ENCODE measurements at places on chromosomes 2 and 18.
A peak's percentile ranks its signal among the peaks of the same experiment; 100 is the strongest.

DNA sequence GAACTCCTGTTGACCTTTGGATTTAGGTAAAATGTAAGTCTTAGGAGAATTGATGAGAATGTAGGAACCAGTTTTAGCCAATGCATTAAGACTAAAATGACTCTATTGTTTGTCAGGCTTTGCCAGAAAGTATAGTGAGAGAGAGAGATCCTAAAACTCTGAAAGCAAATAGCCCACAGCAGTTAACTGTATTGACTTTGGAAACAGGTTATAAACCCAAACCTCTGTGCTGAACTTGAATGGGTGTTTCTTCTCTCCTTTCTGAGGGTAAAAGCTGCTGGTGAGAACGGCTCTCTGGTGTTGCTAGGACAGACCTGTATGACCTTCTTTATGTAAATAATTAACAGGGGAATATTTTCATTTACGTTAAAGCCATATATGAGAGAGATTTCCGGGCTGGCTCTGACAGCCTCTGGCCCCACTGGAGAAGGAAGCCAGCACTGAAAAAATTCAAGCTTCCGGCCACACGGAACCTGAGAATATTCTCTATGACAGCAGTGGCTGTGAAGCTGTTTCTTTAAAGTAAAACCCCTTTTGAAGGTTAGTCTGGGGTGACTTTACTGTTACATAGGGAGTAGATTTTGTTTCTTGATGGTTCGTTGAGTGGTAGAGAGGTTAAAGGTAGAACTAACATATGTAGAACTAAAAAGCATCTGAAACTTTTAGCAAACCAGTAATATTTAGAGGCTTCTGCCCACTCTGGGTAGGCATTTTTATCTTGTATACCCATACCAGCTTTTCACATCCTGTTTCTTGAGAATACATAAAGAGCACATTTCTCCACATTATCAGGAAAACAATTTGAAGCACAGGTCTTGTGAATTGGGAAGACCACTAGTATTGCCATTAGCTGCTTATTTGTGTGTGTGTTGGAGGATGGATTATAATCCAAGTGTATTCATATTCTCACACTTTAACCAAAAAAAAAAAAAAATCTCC lies 123.8 kb downstream of the SPTBN1 start:
- DNase-seq, result peak; percentile 38

DNA sequence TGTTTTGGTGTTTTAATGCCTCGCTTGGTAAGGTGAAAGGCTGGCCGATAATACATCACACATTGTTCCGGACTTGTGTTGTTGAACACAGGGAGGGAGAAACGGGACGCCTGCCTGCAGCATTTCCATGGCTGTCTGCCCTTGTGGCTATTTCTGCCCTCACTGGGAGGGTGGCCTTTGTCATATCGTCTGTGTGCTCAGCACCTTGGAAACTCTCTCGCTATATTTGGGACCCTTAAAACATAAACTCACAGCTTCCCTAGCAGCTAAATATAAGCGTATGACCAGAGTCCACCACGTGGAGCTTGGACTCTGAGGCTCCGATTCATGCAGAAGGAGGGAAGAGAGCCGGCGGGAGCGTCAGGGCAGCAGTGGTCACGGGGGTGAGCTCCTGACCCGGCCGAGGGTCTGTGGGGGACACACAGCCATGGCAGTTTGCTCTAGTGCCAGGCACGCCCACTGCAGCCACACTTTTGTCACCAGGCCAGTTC lies 111.7 kb downstream of the SH3BP4 start:
- DNase-seq, result no peak

GRCh38 chr18:25052511-25052921 lies 299.4 kb downstream of the ZNF521 start:
- DNase-seq, result no peak

GRCh38 chr2:236870370-236870769 lies 215.3 kb upstream of the COPS8 start:
- DNase-seq, result no peak

GRCh38 chr2:140353541-140353940 lies 1573.4 kb upstream of the NXPH2 start:
- no peak for DNase-seq

GRCh38 chr2:169071455-169071854 lies 2.1 kb downstream of the DHRS9 start:
- no peak for DNase-seq

DNA sequence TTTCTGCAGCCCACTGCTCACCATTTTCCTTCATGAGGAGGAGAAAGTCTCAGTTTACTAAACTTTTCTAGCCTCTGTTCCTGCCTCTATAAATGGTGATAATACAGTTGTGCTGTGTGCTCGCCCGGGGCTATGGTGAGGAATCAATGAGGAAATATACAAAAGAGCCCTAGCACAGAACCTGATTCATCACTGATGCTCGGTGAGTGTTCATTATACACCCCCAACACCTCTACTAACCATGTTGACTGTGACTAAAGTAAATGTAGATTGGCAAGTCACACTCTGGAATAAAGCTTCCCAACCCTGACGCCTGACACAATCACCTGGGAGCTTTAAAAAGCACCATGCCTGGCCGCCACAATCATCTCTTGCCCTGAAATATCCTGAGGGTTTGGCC lies 118.8 kb upstream of the CYP1B1 start:
- no peak for DNase-seq

DNA sequence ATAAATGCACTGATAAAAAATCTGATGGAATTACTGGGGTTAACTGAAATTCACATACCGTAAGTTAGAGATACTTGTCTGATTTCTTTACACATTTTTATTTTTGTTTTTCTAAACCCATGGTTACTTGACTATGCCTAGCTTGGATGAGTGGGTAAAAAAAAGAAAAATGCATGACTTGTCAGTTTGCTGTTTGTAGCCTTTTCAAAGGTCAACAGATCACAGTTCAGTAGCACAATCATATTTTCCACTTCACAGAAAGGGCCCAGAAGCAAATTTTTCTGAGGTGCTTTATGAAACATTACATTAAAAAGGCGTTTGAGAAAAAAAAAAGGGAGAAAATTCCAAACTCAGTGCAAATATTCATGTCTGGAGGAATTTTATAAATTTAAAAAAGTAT lies 16.4 kb downstream of the SLC16A14 start:
- DNase-seq, result no peak

GRCh38 chr2:101446869-101447268 lies 28.0 kb downstream of the RFX8 start:
- peak; percentile 92 for DNase-seq

GRCh38 chr2:156511122-156511521 lies 74.9 kb downstream of the GPD2 start:
- peak; percentile 9 for DNase-seq

DNA sequence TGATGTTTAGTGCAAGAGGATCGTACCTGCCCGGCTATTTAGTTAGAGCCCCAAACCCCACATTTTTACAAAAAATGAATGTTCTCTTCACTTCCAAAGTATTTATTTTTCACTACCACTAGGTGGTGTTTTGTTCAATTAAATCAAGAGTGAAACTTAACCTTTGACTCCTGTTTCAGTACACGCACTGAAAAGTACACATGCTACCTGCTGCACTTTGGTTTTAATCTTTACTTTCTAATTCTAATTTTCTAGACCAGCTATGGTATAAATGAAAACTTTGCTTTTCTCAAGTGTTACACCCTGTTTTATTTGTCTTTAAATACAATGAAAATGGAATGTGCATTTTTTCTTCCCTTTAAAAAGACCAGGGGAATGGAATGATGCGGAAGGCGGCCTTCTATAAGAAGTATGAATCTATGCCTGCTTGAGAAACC lies 31.4 kb upstream of the CHN1 start:
- DNase-seq, result peak; percentile 67

DNA sequence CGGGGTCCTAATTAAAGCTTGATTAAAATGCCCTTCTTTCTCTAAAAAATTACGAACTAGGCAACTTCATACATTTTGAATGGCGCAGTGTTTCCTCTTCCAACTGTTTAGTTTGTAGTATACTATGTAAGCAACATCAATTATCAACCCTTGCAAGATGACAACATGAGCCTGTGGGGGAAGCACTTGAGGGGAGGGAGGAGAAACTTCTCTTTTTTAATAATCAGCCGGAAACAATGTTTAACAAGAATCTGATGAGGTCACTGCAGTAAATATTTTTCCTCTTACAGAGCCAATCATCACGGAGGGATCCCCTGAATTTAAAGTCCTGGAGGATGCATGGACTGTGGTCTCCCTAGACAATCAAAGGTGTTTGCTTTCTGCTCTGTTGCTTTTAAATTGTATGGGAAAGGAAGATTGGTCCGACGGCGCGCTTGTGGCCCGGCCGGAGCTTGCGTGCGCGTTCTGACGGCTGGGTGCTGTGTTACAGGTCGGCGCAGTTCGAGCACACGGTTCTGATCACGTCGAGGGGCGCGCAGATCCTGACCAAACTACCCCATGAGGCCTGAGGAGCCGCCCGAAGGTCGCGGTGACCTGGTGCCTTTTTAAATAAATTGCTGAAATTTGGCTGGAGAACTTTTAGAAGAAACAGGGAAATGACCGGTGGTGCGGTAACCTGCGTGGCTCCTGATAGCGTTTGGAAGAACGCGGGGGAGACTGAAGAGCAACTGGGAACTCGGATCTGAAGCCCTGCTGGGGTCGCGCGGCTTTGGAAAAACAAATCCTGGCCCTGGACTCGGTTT lies 5.3 kb upstream of the DLX1 start:
- DNase-seq, result peak; percentile 85

DNA sequence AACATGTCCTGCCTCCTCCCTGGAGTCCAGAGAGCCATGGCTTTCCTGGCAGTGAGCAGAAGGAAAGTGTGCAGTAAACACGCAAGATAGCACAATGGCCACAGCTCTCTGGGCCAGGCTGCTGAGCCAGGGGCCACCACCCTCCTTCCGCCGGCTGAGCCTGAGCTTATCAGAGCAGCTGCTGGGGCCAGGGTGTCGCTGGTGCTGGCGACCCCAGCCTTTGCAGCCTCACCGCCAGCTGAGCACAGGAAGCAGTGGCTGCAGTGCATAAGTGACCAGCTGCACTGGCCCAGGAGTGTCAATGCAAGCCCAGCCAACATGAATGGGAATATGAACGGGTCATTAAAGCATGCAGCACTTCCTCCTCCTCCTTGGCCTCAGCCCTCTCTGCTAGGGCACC lies 172.0 kb downstream of the ZFP36L2 start:
- no peak for DNase-seq

- no peak for DNase-seq
These were observed 88.2 kb downstream of the CRACDL start for GRCh38 chr2:98847853-98848252.

DNA sequence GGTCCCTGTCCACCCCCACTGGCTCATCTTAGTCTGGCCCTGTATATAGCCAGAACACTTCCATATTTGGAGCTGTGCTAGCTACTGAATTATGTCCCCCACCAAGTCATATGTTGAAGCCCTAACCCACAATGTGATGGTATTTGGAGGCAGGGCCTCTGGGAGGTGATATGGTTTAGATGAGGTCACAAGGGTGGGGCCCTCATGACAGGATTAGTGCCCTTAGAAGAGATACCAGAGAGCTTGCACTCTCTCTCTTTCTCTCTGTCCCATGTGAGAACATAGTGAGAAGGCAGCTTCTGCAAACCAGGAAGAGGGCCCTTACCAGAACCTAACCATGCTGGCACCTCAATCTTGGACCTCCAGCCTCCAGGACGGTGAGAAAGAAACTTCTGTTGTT lies 31.2 kb downstream of the ALPK2 start:
- no peak for DNase-seq

DNA sequence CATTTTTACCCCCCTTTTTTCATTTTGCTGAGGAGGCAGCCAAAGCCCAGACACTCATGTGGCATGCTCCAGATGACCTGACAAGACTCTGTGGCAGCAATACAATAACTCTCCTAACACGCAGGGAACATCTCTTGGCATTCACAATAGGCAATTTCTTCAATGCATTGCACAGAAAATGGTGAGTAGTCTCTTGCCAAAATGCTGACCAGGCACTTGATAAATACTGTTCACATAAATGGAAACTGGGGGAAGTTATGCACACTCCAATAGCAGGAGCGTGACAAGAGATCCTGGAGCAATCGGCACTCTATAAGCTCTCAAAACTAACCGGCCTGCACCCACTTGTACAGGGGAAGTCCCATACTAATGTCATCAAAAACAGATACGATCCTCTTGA lies 66.3 kb downstream of the NBAS start:
- DNase-seq, result no peak

DNA sequence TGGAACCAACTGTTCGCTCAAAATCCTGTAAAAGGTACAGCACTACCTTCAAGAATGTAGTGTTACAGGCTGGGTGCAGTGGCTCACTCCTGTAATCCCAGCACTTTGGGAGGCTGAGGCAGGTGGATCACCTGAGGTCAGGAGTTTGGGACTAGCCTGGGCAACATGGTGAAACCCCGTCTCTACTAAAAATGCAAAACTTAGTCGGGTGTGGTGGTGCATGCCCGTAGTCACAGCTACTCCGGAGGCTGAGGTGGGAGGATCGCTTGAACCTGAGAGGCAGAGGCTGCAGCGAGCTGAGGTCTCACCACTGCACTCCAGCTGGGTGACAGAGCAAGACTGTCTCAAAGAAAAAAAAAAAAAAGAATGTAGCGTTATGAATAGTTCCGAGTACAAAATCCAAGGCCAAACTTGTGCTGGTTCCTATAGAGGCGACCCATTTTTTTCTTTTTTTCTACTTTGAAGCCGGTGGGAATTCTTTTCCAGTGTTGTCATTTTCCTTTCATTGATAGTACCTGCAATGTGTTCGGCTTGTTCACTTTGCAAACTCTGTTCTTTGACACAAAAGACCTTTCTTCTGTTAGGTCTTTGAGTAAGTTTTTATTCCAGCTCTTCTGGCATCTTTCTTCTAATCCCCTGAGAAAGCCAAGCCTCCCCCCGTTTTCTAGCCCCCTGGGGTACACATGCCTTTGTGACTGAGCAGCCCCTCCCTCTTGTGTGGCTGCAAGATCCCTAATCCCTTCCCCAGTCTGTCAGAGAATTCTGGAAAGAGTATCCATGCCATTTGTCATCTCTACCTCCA lies 25.1 kb downstream of the INPP5D start:
- DNase-seq, result no peak

DNA sequence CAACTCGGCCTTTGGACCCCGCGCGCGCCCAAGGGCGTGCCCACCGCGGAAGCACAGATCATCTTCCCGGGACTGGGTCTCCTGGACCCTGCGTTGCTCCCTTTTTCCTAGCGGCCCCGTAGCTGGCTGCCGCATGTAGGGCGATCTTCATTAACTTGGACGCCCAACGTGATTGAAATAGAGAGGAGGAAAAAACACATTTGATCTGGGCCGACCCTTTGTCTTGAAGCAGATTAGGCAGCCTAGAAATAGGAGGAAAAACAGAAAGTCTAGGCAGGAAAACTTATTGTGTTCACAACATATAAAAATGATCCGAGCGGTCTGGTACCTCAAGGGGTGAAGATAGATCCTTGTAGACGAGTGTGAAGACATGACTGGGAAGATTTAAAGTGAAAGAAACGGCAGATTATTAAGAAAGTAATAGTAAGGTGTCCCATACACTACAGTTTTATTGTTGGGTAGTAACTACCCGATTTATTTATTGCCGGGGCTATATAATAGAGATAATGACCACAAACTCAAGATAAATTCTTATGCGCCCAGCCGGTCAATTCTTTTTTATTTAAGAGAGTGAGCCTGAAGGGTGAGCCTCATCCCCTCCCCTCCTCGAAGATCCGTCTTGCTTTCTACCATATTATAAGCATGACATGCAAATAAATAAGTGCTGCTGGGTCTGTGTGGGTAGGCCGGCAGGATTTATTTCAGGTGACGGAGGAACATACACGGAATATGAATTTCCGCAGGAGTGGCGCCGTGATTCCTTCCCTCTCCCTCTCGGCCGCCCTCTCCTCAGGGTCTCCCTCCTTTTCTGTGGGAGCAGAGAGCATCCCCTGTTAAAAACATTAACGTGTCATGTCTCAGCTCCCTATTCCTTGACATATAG lies 147.4 kb downstream of the MEIS1 start:
- no peak for DNase-seq

GRCh38 chr2:199855812-199856211 lies 4.8 kb upstream of the FTCDNL1 start:
- no peak for DNase-seq

- no peak for DNase-seq
These were observed 46.7 kb upstream of the KCNF1 start for GRCh38 chr2:10864861-10865636.

Data from suppressor macrophage treated with lipopolysaccharide for 1 hour (primary cell).